ENCODE measurements at places on chromosomes 4 and X.

DNA sequence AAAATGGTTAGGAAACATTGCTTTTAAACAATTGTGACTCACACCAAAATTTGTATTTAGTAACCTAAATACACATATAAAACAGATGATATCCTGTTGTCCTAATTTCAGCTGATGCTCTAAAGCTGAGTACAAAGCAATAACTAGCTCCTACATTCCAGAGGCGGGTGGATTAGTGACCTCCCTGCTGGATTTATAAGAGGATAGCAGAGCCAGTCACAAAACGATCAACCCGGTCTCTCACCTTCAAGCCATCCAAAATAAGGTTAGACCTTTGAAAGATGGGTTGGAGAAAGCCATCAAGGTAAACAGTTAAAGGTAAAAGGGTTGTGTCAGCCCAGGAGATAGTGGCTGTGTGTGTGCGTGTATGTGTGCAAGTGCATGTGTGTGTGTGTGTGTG lies 43.2 kb upstream of the SFRP2 start:
- no peak for DNase-seq

DNA sequence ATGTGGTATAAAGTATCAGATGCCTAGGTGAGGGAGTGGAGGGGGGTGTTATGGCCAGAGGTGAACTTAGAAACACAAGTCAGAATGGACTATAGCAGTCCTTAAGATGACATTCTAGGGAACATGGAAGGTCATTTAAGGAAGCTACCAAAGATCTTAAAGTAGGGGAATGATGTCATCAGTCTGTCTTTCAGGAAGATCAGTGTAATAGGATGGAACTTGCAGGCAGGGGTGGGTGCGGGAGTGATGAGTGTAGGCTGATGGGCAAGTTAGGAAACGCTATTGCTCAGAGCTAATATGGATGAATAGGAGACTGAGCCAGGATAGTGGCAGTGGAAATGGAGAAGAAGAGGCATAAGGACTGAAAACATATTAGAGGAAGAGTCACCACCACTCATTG lies 27.5 kb upstream of the CWH43 start:
- DNase-seq = no peak

- DNase-seq = no peak
Measured at GRCh38 chrX:14062524-14062923, 32.8 kb upstream of the GEMIN8 start.

DNA sequence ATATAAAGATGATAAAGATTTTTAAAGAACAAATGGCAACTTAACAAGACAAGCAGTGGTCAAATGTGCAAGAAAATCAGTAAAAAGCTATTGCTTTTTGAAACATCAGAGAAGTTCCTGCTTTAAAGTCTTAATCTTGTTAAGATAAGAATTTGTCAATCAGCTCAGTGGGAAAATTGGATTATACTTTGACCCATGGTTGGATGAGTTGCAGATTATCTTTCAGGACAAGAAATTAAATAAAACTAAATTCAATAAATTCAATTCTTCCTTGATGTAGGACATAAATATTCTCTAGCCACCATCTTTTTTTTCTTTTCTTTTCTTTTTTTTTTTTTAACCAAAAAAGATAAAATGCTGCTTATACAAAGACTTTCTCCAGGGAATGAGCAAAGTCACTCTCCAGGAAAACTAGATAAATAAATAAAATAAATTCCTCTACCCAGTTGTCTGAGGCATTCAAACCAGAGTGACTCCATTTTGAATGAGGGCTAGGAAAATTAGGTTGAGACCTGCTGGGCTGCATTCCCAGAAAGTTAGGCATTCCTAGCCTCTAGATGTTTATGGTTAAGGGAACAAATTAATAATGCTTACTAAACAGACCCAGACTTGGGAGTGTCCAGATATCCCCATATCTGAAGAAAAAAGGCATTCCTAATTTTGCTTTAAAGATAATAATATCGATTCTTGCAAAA lies 211.2 kb downstream of the SNCA start:
- DNase-seq = no peak

- no peak for DNase-seq
Measured at GRCh38 chr4:143302536-143302935, 34.1 kb upstream of the GAB1 start.

DNA sequence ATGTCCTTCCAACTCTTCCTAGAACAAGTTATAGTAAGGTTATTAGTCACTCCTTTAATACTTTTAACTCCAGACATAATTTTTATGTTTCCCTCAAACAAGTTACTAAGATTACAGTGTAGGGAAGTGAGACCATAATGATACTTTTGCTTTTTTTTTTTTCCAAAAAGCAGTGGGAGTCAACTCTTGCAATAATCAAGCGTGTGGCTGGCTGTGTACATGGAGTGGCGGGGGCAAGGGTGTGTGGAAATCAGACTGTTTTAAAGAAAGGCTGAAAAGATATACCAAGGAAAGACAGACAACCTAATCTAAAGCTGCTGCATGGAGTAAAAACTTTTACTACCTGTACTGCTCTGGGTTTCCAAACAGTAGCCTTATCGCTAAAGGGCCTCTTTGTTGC lies 4.1 kb downstream of the NOA1 start:
- DNase-seq = no peak

DNA sequence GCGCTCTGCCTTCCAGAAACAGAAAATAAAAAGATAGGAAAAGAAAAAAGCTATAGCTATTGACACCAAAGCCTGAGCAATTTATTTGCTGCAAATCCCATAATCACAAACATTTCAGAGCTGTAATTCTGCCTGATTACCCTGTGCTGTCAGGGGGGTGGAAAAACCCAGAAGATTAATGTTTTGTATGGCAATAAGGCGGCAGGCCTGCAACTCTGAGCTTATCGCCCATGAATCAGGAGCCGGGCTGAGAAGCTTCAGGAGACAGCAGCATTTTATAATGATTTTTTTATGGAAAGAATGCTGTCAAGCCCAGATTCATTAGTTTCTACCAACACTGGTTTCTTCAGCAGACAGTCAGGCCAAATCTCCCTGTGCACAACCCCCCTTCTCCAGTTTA lies 82.6 kb upstream of the TMEM164 start:
- no peak for DNase-seq

- DNase-seq = no peak
Measured at GRCh38 chr4:177239878-177240277, 69.8 kb upstream of the NEIL3 start.

DNA sequence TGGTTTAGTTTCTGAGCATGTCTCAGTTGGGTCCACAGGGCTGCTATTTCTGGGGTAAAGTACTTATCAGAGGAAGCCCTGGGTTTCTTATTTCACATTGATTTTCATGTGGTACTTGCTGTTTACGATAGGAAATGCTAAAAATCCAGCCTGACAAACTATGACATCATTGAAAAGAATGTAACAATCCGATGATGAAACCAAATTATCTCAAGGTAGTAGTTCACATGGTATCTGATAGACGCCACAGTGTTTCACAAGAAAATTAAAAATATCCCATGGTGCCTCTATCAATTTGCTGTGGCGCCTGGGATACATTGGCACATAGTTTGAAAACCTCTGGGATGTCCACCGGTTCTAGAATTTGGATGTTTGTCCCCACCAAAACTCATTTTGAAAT lies 418.9 kb upstream of the RPS6KA3 start:
- DNase-seq = no peak

- DNase-seq = no peak
Measured at GRCh38 chr4:183342541-183343533, 20.6 kb upstream of the CLDN24 start.

- no peak for DNase-seq
Measured at GRCh38 chr4:84063619-84064018, 435.5 kb downstream of the NKX6-1 start.

DNA sequence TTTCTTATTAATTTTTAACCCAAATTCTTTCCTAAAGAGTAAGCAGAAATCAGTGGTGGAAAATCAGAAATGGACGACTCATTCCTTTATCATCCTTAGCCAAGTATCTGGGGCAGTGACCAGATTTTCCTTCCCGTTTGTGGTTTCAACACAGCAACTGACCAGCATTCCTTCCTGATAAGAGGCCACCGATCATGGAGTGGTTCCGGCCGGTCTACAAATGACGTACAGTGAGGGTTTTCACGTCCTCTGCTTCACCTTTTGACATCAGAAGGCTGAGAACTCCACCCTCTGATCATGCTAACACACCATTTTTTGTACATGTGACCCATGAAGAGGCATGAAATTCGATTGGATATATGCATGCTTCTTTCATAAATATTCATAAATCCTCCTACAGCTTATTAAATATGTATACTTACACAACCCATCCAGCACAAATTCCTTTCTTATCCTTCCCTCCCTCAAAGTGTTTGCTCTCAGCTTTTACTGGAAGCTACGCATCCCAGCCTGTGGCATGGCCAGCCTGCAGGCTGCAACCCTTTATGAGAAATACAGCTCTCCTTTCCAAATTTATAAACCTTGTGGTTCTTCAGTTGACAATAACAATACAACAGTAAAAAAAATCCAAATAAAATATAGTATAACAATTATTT lies 173.0 kb upstream of the CASK start:
- peak; percentile 90 for DNase-seq

- DNase-seq = no peak
Measured at GRCh38 chr4:11116940-11117339, 311.8 kb downstream of the HS3ST1 start.

GRCh38 chr4:78602334-78602733 lies 50.8 kb downstream of the ANXA3 start:
- no peak for DNase-seq

DNA sequence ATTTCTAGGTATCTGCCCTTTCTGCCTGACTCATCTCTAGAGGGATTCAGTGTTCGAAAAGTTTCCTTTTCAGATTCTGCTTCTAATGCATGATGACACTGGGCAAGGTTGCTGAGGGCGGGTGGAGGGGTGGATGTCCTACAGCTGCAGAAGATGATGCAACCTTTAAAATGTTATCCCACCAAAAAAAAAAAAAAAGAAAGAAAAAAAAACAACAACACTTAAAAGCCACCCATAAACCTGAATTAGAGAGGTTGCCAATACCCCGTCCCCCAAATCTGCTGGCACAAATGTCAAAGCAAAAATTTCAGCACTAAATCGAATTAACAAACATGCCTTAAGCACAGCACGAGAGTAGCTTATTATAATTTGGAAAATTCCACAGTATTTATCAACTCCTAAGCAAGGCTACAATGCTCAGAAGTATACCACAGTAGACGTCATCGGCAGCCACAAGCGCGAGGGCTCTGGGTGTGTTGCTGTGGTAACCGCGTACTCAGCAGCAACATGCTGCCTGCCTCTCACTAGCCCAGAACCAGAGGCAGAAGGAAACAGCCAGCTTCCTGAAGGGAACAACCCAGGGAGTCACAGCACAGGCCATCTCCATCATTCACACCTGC lies 167.5 kb upstream of the MAP3K15 start:
- DNase-seq = no peak

GRCh38 chrX:136825771-136826170 lies 45.0 kb upstream of the ARHGEF6 start:
- DNase-seq = no peak

- no peak for DNase-seq
Measured at GRCh38 chrX:148507418-148507817, 7.0 kb downstream of the AFF2 start.

DNA sequence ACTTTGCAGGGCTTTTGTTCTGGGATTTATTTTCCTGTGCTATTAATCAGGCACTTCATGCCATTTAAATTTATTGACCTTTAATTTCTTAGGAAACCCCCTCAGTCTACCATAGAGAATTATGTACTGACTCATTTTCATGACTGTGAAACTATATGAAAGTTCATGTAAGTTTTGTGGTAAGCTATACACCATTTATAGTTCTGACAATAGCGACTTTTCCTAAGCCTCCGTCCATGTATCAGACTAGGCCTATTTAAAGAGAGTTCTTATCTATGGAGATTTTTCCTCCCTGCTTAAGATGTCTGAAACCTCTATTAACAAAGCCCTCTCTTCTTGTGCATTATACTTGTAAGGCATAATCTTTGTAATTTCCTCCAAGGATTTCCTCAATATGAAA lies 111.6 kb downstream of the AFF2 start:
- no peak for DNase-seq

- no peak for DNase-seq
Measured at GRCh38 chrX:56572975-56573374, 9.5 kb downstream of the UBQLN2 start.

- DNase-seq = peak; percentile 50
Measured at GRCh38 chr4:121690001-121690400, 6.8 kb downstream of the ANXA5 start.

- DNase-seq = no peak
Measured at GRCh38 chrX:15758140-15758539, 20.1 kb downstream of the CA5B start.

DNA sequence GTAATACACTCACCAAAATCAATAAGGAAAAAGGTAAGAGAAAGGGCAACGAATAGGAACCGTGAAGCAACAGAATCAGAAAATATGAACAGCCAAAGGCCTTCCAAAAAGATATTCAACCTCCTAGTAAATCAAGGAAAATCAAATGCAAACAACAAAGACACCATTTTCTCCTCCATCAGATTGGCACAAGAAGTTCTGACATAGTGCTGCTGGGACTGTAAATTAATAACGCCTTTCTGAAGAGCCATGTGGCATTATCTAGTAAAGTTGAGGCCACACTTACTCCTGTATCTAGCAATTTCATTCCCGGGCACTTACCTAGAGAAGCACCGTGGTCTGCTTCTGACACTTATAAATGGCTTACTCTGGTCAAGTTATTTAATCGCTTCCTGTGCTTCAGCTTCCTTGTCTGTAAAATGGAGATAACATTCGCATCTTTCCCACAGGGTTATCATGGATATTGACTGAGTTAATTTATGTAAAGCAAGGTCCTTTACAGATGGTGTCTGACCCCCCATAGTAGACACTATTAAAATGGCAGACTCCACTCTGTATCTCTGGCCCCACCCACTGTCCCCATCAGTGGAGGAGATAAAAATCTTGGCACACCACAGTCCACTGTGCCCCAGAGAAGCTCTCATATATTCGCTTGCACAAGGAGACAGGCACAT lies 20.5 kb upstream of the ENPP6 start:
- no peak for DNase-seq

GRCh38 chr4:36163198-36163597 lies 81.1 kb downstream of the ARAP2 start:
- no peak for DNase-seq

- DNase-seq = no peak
Measured at GRCh38 chr4:163482190-163482589, 8.6 kb upstream of the TKTL2 start.

GRCh38 chrX:117990438-117990837 lies 126.2 kb downstream of the KLHL13 start:
- peak; percentile 76 for DNase-seq

GRCh38 chr4:120815361-120815760 lies 107.2 kb downstream of the PRDM5 start:
- DNase-seq = no peak

GRCh38 chrX:16457239-16457638 lies 192.7 kb upstream of the S100G start:
- DNase-seq = no peak

DNA sequence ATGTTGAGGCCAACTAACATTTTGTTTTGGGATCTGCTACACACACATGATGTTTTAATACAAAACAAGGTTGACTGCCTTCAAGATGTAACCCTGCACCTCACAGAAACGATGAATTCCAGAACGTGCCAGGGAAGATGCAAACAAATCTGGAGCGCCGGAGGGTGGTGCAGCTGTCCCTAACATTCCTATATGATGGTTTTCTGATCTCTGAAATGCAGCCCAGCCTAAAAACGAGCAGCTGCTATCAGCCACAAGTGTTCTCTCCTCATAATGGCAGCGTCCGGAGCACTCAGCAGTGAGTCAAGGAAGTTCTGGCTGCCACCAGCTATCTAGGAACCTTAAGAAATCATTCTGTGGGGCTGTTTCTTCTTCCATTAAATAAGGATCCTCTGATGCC lies 333.4 kb downstream of the NR3C2 start:
- DNase-seq = no peak

- DNase-seq = no peak
Measured at GRCh38 chr4:152434011-152434410, 101.9 kb downstream of the FBXW7 start.

Data from Caki2 (cell line).